ENCODE measurements at places on chromosomes 11 and 22.

DNA sequence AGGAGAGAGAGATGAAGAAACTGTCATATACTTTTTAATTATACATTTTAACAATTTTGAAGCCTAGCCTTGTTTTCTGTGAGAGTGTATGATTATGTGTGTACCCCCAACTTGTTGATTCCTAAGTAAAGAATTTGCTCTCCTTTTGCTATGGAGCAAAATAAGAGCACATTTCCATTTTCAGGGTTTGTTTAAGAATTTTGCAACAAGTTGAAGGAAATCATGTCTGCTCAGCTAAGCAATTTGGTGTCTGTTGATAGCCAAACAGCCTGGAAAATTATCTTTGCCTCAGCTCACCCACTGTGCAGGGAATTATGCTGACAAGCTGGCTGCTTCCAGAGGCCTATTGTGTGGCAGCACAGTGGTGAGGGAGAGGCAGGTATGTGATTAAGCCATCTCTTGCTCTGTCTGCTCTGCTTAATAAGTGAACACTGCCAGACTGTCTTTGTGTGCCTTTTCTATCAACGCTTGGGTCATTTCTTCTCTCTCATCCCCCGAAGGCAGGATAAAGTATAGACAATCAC is 135.1 kb upstream of the TTC12 start:
- no peak for DNase-seq

DNA sequence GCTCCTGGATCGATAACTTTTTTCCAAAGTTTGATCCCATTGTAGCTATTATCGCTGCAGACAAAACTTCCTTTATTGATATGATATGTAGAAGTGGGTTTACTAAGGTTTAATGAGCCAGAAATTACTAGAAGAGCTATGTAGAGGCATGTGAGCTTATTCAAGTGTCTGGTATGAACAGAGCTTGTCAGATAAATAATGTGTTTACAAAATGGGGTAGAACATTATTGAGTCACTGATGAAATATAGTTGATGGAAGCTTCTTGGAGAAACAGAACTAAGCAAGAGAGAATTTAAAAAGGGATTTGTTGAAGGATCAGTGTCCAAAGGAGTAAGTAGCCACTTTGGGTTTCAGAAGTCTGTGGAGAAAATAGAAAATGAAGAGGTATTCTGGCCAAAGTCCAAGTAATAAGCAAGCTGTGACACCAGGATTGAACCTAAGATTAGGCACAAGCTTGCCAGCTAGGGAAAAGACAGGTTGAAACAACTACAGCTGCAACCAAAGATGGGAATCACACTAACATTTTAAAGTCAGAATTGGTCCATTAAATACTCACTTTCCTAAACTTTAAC is 104.3 kb downstream of the MAML2 start:
- DNase-seq = no peak

- no peak for DNase-seq
Observed at GRCh38 chr11:71154261-71154805, 98.0 kb downstream of the SHANK2 start.

- DNase-seq = no peak
Observed at GRCh38 chr11:12019337-12019736, 10.9 kb upstream of the DKK3 start.

GRCh38 chr11:25733777-25734176 is 598.2 kb upstream of the ANO3 start:
- no peak for DNase-seq

- no peak for DNase-seq
Observed at GRCh38 chr11:44809283-44809682, 82.5 kb downstream of the TSPAN18 start.

- no peak for DNase-seq
Observed at GRCh38 chr11:101497291-101497690, 86.5 kb downstream of the TRPC6 start.

- DNase-seq = no peak
Observed at GRCh38 chr22:37431801-37432707, 4.8 kb upstream of the ELFN2 start.

DNA sequence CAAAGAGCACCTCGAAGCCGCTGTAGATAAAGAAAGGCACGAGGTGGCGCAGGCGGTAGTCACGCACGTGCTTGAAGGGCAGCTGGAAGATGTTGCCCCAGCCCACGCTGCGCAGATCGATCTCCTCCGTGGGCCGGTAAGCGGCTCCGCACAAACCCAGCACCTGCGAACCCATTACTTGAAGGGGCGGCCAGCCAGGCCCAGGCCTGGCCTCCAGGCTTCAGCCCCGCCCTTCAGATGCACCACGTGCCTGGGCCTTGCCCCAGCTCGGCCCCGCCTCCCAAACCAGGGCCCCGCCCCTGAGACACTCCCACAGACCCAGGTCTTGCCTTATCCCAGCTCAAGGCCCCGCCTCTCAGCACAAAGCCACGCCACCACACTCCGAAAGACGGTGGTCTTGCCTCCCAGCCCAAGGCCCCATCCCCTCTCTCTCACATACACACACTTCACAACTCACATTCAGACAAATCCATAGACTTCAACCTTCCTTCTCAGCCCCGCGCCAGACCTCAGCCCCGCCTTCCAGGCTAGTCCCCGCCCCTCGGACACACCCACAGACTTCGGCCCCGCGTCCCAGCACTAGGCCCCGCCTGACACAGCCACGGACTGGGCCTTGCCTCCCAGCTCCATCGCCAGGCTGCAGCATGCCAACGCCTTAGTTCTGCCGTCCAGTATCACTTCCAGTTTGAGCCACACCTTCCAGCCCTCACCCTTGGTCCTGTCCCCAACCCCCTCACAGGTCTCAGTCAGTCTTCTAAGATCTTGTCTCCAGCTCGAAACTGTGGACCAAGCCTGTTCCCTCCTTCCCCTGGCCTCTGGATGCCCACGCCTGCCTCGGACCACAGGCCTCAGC is 7.0 kb downstream of the UNC93B1 start:
- peak; percentile 77 for DNase-seq

GRCh38 chr11:67264877-67265632 is 1.2 kb upstream of the GRK2 start:
- DNase-seq = no peak

- no peak for DNase-seq
Observed at GRCh38 chr22:39723463-39723862, 152.9 kb downstream of the CACNA1I start.

DNA sequence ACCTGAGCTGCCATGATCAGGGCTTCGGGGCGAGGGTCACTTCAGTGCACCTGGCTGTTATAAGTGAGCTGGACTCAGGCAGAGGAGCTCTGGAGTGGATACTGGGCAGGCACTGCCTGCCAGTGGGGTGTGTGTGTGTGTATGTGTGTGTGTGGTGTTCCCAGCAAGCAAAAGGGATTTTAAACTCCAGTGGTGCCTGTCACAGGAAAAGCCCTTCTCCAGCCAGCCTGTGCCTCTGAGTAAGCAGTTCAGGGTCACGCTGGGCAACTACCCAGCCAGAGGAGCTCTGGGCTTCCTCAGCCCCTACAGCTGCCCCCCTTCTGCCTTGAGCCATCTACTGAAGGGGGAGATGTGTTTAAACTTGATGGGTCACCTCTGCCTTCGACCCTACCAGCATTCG is 109.0 kb downstream of the OSBP2 start:
- DNase-seq = no peak

DNA sequence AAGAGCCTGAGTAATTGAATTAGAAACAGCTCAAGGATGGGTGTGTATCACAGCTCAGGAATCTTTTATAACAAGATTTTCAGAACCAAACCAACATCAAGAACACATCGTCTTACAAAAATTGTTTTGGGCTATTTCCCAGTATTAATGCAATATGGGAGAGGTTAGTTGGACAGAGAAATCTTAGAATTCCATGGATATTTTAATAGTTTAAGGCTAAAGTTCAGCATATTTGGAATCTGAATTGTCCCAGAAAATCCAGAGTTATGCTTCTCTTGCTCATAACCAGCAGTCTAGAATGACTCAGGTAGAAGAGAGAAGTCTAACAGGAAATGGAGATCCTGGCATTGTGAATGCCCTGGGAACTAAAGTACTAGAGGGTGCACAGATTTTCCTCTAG is 74.6 kb downstream of the ADM start:
- no peak for DNase-seq

DNA sequence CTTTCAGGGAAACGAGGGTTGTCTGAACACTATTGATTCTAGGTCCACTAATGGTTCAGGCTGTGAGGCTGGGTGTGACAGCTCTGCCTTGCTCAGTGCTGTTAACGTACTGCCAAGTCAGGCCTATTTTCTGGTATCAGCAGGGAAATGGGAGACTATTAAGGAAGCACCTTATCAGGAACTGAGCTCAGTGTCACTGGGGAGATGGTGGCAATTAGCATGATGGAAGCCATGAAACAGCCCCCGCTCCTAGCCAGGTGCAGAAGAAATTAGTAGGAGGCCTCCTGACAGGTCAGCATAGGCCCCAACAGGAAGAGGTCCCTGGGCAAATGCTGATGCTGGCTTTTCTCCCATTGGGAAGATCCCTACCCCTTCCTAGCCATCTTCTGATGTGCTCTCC is 42.6 kb upstream of the LMO2 start:
- no peak for DNase-seq

DNA sequence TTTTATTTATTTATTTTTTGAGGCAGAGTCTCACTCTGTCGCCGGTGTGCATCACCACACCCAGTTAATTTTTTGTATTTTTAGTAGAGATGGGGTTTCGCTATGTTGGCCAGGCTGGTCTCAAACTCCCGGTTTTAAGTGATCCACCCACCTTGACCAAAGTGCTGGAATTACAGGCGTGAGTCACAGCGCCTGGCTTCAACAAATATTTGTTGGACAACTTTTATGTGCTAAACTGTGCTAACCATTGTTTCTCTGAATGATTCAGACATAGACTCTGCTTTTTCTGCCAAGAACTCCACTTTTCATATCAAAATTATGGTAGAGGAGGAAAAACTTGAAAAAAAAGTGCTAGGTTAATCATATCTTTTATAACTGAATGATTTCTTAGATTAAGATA is 36.3 kb downstream of the MMP7 start:
- DNase-seq = no peak

DNA sequence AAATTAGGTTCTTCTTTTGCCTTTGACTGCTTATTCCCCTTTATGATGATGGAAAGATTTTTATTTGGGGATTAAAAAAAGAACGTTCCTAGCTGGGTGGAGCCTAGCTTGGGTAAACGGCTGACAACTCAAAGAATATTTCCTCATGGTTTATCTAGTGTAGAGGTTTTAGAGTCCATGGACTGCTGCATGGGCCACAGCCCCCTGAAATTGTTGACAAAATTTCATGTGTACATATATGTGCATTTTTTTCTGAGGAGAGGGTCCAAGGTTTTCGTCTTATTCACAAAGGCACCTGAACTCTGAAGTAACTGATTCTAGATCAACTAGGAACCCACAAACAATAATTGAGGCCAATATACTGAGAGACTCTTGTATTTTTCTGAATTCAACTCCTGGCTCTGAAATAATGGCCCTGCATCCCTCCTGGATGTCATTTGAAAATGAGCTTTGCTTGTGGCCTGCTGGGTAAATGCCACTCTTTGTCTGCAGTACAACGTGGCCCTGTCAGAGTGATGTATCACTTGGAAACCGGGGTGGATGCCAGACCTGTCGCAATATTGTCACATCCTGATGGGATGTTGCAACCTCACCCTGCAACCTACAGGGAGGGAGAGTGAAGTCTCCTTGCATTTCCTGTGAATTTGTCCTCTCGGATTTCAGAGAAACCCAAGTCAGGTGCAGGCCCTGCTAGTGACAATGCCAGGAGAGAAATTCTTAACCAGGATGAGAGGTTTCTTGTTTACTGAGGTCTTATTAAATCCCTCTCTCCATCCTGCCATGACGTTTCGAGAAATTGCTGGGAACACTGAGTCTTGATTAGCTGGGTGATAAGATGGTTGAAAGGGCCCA is 33.8 kb downstream of the EHF start:
- DNase-seq = no peak

GRCh38 chr22:27997538-27997937 is 78.5 kb upstream of the PITPNB start:
- no peak for DNase-seq

DNA sequence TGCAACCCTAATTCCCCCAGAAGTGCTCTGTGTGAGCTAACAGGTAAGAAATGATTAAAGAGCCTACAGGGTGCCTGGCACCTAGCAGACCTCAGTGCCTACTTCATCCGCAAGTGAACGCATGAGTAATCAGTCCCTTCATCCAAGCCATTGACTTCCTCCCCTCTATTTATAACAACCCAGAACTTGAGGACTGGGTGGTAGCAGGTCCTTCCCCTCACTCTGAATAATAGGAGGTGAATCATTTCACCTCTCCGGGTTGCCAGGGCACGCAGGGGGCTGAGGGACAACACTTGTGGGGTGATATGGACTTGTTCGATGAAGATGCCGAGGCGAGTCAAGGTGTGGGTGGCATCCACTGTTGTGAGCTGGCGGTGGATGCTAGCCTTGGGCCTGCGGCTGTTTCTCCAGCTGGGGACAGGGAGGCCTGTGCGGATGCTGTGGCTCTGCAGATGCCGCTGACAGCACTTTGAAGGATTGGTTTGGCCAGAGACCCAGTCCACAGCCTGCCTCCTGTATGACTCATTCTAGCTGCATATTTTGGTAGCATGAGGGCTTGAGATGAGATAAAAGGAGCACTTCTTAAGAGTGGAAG is 11.7 kb upstream of the SORL1-AS1 start:
- DNase-seq = no peak

GRCh38 chr11:62256281-62256680 is 13.7 kb upstream of the SCGB2A2 start:
- DNase-seq = no peak

DNA sequence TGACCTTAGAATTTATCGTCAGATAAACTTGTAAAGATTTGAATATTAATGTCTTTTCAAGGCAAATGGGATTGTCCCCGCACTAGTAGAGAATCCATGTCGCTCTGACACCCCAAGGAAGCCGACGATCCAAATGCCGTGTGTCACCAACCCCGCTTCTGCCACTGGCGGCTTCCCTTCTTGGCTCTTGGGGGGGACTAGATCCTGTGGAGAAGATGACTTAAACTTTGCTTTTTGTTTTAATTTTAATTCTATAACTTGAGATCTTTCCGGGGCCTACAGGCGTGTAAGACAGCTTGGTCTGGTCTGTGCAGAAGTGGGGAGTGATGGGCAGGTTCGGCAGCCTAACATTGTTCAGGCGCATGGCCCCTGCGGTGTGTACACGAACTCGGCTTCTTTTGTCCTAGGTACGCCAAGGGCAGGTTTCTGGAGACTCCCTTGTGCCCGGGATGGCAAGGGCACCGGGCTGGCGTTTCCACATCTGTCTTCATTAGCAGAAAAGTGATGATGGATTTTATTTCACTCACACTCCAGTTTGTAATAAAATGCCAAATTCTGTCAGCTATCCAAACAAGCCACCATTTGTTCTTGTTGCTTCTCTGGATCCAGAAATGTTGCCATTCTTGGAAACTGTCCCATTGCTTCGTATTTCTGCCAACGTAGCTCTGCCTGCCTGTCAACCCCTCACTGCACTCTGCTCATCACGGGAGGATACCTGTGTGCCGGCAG is 6.7 kb downstream of the YDJC start:
- DNase-seq = no peak

GRCh38 chr11:64456509-64457320 is 97.8 kb downstream of the RPS6KA4 start:
- DNase-seq = no peak
